ENCODE measurements at places on chromosomes 1 and 21. TPM values are rescaled to one million over a fixed set of nuclear protein-coding genes. Genes with fewer than 3 reads are reported as not detected.
A peak's percentile ranks its signal among the peaks of the same experiment; 100 is the strongest.

Gene TMEM240
- total RNA-seq = 5.0 TPM

Gene RGS18
- 1.1 TPM for total RNA-seq

DNA sequence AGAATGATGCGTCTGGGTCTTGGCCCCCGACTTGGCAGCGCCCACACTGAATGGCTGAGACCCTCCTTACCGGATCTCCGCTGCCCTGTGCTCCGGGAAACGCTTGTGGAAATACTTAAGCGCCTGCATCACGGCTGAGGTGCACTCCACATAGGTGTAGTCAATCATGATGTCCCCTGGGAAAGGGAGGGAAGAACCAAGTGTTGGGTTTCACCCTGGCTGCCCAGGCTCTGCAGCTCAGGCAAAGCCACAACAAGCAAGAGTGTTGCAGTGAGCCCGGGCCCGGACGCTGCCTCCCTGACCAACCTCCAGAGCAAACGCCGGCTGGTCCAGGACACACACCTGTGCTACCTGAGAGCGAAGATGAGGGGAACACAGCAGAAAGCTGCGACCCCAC lies 21.5 kb upstream of the SPATC1L start:
- DNase-seq = peak; percentile 63

DNA sequence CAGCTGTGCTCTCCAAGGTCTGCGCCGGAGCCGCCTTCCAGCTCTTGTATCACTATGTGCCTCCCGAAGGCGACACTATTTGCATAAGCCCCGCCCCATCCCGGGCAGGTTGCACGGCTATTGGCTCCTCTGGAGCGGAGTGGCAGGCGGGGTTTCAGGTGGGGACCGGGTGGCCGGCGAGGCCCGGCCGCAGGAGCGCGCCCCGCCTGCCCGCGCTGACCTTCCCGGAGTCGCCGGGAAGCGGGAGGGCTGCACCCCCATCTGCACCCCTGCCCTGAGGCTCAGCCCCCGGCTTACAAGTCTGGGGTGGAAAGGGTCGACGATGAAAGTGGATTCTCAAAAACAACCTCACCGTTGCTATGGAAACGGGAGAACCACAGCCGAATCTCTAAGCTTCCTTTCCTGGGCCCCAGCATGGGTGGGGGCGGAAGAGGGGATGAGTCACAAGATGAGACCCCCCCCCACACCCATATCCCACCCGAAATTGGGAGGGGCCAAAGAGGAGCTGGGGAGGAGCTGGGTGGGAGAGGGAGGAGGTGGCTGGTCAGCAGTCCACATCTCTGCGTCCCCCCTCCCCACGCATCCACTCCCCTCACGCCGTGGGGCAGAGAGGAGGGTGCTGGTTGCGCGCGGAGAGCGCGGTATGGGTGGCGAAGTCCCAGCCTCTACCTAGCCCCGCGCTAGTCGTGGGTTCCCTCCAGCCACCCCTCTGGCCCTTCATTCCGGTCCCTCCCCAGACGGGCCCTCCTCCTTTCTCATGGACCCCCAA lies at the start of gene HPCAL4:
Gene HPCAL4, minus strand, starts transcription at position 51 of the 769 bp plus-strand sequence. CDS start 6,830 bp downstream, outside the sequence.
- DNase-seq = peak; percentile 90

Gene PTPN14
- 67.7 TPM for total RNA-seq

DNA sequence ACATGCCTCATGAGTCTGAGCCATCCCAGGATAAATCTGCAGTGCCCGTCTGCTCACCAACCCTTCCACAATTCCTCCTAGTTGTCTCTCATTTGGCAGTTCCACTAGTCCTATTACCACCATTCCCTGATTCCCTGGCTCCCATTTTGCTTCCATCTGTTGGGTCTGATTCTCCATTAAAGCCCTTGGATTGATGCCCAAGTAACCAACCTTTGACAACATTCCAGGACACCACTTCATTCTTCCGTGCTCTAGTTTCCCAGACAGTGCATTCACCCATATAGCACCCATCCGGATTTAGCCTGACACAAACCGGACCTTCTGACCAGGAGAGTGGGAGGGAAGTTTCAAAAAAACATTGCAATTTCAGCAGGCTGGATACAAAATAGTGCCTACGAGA lies 189.4 kb upstream of the PALMD start:
- DNase-seq = no peak

Gene GBP3
- total RNA-seq = 6.6 TPM

- peak; percentile 53 for DNase-seq
Measured at GRCh38 chr1:39779137-39779536, 8.0 kb upstream of the OXCT2 start.

DNA sequence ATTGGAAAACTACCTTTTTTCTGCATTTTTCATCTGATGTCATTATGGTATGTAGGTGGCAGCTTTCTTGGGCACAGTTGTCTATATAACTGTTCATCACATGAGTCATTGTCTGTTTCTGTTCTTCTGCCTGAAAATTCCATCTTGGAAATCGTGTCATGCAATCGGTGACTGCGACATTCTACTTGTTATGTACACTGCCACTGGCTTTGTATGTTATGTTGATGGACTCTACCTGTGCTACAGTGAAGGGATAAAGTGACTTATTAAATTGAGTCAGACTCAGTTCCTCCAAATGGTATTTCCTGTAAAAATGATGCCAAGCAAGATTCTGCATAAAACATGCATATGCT lies 8.6 kb downstream of the SMAP2 start:
- DNase-seq = no peak

Gene PATJ
- total RNA-seq = 71.2 TPM

- no peak for DNase-seq
Measured at GRCh38 chr1:26874896-26875295, 11.9 kb downstream of the SFN start.

Gene TNNT2
- 8,017 TPM for total RNA-seq

DNA sequence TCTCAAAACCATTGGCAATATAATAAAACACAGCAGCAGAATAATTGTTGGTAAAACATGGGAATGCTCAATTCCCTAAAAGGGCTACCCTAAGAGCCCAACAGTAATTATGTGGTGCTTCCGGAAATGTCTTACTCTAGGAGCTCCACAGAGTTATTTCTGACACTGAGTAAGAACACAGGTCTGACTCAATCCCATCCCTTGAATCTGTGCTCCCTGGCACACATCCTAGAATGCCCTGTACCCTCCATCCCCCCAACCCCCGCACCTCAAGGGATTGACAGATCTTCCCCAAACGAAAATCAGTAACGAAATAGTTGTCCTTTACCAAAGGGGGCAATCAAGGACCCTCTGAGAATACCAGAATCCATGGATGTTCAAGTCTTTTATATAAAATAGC lies 71.9 kb downstream of the SMYD2 start:
- no peak for DNase-seq

- no peak for DNase-seq
Measured at GRCh38 chr1:184970691-184971161, 3.6 kb downstream of the NIBAN1 start.

DNA sequence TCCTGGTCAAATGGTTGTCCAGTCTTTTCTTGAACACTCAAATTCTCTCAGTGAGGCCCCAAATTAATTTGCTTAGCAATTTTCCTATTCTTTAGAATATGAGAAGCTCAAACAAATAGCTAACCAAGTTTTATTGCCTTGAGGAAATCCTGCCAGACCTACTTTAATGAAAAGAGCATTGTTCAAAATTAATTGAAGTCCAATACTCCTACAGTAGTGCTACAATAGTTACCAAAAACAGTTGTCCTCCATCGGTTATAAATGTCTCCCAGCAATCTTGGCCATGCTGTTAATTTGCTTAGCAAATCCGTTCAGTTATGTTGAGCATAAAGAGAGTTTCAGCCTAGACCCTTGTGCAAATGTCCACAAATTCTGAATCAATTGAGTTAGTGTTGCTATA lies 112.9 kb downstream of the MAB21L3 start:
- DNase-seq = no peak

Gene TNFSF4
- 0.22 TPM for total RNA-seq

GRCh38 chr1:13513063-13513894 lies 524 bp downstream of the LRRC38 start:
- DNase-seq = no peak
